ENCODE measurements at places on chromosomes 6 and 20.

- no peak for DNase-seq
These were observed 36.2 kb upstream of the ZMYND8 start for GRCh38 chr20:47392721-47393073.

- DNase-seq: no peak
These were observed 65.1 kb downstream of the CBFA2T2 start for GRCh38 chr20:33554914-33555420.

DNA sequence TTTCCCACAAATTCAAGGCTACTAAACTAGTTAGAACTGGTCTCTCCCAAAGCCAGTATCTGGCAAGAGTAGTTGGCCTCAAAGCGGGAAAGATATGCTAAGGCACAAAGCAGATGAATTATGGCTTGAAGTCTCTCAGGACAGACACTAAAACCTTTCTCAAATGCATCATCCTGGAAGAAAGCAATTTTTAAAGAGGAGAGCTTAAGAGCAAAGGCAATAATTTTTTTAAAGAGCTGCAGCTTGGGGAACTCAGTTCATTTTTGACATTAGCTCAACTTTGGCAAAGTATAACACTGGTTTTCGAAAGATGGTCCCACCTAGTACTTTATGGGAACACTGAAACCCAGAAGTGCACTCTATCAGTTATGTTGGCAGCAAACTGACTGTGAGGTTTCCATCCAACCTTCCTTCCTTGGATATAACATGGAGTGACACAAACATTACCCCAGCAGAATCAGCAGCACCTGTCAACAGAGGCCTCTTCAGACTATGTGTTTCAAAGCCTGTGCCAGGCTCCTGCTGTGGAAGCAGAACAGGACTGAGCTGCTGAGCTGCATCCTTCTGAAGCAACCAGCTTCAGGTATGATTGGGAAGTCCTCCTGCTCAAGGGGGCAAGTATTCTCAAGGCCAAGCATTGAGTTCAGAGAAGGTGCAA, 852.3 kb upstream of the HS3ST5 start:
- DNase-seq: no peak

- DNase-seq: no peak
These were observed 57.3 kb downstream of the BCKDHB start for GRCh38 chr6:80163754-80164187.

GRCh38 chr6:167570460-167571400, 245.8 kb downstream of the TTLL2 start:
- no peak for DNase-seq

GRCh38 chr6:161029195-161029809, 37.7 kb downstream of the MAP3K4 start:
- DNase-seq: no peak

DNA sequence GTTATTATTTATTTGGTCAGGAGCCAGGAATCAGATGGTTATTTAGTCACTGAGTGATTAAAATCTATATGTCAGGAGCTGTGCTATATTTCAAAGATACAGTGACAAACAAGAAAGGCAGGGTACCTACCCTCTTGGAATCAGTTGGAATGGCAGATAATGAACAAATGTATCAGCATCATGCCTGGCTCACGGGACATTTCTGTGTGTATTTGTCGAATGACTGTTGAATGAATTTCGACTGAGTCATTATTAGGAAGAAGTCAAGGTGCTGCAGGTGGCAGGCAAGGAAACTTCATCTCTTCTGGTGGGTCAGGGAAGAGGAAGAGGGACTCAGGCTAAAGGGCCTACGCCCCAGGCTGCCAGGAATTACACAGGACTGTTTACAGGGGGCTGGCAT, 13.6 kb downstream of the PKIG start:
- no peak for DNase-seq

GRCh38 chr20:8509809-8510208, 377.7 kb downstream of the PLCB1 start:
- DNase-seq: no peak

DNA sequence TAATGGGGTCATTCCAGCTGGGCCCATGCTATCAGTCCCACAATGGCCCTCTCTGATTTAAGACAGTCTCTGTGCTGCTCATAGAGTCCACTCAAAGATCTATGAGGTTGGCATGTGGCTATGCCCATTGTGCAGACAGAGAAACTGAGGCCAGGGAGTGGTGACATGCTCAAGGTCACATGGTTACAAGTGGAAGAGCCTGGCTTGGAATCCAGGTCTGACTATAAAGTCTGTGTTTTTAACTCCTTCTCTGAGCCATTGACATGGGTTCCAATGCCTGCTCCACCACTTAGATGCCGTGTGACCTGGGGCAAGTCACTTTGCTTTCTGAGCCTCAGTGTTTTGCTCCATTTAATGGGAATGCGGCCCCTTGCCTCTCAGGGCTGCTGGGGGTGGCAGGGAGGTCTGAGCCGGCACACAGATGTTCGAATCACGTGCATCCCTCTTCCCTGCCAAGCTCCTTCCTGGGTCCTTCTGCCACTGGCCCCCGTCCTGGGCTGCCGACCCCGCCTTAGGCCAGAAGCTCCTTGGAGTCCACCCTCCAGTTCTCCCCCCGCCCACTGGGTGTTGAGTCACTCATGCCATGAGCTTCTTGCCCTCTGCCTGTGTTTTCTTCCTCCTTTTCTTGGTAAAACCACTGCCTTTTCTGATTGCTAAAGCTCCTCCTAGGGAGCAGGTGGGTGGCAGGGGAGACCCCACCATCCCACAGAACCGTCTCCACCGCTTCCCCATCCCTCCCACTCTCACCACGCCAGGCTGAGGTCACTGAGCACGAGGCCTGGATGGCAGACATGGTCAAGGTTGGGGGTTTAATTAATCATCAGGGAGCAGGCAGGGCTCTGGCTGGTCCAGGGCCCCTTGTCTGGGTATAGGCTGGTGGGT, 35.7 kb downstream of the CEBPB start:
- DNase-seq: no peak

DNA sequence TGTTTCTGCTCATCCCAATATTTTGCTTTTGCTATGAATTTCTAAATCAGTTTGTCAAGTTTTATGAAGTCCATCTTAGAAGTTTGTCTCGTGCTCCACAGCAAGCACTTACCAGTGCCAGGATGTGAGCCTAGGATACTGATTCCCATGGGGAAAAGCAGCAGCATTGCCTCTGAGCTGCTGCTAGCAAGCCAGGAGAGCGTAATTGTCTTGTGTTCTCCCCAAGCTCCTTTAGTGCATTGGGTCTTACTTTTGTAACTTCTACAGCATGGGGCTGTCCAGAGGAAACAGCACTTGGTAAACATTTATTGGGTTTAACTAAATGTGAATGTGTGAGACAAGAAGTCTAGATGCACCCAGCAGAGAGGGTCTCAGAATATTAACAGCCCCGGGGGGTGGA, 76.1 kb downstream of the RNF182 start:
- no peak for DNase-seq

DNA sequence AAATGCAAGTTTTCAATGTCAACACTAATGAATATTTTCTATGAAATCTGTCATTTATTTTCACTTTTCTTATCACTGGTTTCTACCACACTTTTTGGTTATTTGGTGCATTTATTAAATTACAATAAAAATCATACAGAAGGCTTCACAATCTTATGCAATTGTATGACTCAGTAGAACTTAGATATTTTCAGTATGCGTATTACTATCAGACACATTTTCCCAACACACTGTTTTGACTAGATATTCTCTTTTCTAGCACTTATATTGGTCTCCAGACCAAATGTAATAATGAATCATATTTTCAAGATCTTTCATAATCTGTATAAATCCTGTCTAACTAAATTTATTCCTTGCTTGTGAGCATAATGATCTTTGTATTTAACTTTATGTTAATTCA, 74.1 kb downstream of the FAM83B start:
- no peak for DNase-seq

DNA sequence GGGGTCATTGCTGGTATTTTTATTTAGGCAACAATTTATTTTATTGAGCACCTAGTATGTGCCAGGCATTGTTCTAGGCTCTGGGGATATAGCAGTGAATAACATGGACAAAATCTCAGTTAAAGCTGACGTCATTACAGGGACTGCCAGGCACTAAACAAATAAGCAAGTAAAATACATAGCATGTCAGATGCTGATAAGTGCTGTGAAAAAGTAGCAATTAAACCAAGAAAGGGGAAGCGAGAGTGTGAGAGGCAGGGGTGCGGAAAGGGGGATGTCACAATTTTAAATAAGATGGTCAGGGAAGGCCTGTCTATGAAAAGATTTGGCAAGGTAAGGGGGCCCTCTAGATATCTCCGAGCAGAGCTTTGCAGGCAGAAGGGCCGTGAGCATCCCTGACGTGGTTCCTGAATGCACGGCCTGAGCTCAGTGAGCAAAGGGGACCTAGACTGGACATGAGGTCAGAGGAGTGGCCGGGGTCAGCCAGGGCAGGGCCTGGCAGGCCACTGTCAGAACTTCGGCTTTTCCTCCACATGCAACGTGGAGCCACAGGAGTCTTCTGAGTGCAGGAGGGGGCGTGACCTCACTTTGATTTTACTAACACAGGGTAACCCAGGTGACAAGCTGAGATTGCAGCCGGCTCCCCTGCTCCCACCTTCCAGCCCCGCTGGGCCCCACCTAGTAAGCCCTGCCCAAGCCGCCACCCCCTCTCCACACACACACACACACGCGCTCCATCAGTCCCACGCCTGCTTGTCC, 24.2 kb upstream of the SIRPA start:
- no peak for DNase-seq

- DNase-seq: no peak
These were observed 638 bp downstream of the BLCAP start for GRCh38 chr20:37526839-37527637.

- DNase-seq: no peak
These were observed 10.7 kb upstream of the SLC17A4 start for GRCh38 chr6:25743868-25744267.

GRCh38 chr6:48057601-48058000, 53.4 kb downstream of the PTCHD4 start:
- DNase-seq: no peak

GRCh38 chr6:139429580-139430145, 55.2 kb upstream of the CITED2 start:
- DNase-seq: no peak

GRCh38 chr20:6575912-6576401, 191.5 kb upstream of the BMP2 start:
- DNase-seq: no peak

- peak; percentile 35 for DNase-seq
These were observed 844 bp upstream of the ABRACL start for GRCh38 chr6:139027620-139028182.

DNA sequence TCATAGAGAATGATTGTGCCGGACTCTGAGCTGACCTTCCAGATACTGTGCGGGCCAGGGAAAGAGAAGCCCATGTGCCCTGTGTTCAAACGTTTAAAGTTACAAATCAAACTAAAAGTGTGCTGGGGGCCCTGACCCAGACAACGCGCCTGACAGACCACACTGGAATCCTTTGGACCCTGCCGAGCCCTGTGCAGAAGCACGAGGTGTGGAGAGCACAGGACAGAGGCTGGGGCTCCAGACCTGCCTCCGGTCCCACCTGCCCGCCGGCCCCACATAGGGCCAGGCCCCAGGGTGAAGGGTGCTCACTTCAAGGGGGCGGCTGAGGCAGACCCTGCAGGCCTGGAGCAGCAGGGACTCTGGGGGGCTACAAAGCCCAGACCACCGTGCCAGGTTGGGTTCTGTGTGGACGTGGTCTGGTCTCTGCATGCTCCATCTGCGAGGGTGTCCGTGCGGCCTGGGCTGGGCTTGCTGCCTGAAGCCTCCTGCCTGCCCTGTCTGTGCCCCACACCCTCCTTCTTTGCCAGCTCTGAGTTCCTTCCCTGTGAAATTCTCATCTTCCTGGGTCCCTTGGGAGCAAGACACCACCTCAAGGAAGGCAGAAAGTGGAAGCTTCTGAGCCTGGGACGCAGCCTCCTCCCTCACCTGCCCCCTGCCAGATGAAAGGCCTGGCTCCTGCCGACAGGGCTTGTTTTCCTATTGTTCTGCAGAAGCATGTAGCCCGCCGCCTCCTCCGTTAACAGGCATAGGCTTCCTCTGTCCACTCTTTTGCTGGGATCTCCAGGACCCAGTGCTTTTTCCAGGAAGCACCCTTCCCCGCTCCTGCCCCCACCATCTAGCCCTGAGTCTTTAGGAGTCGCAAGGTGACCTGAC, 186.2 kb downstream of the ERMARD start:
- DNase-seq: no peak

DNA sequence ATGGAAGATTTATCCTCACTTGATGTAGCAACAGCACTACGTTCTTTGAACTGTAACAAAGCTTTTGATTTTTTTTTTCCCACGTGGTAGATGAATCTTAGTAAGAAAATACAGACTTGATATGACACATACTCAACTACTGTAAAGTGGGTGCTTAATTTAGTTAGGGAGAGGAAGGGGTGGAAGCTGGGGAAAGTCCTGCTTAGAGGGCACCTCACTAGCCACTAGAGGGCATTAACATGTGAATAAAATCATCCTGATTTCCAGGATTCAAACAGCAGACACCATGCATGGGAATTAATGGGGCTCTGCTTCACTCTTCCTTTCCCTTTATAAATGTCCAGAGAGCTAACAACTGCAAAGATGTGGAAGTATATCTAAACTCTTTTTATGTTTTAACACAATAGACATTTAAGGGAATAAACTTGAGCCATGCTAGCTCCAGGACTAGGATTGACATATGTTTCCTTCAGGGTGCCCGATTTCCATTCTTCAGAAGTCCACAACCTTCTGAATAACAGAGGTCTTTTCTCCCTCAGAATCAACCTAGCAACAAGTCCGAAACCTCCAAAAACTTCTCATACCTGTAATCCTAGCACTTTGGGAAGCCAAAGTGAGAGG, 250.1 kb downstream of the ATXN1 start:
- DNase-seq: no peak

DNA sequence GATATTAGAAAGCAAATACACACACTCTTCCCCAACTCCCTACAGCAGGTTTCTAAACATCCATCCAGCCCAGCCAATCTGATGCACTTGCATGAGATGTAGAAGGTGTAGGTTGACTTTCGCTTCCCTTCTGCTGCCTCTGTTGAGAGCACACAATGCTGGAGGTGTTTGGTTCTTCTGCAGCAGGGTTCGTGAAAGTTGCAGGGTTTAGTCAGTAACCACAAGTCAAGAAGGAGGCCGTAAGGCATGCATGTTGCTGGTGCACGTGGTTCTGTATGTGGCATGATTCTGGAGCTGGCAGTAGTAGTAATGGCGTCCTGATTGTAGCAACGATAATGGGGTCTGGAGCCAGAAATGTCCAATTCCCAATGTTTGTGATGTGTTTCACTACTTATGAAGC, 53.0 kb downstream of the DEK start:
- no peak for DNase-seq

DNA sequence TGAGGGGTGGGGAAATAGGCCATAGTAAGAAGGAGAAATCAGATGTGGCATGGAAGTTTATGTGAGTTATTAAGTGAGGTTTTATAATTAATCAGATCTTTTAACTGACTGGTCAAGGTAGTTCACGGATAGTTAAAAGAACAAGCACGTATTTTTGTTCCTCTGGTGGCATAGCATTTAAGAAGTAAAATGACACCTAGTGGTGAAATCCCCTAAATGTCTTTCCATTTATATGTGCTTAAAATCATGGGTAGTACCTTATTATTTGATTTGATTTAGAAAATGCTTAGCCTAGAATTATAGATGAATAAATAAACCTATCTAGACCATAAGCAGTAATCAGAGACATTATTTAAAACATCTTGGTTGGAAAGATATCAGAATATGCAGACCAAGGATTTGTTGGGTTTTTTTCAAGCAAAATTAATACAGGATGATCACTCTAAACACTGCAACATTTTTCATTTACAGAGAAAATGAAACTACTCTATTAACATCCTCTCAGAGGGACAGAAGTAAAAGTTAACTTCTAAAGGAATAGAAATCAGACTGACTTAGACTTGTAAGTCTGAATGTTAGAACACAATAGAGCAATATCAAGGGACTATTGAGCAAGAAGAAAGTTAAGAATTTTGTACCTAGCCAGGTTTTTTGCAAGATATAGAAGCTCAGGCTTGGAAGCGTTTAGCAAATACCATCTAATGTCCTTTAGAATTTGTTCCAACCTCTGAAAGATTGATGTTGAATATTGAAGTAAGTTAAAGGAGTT, 81.1 kb downstream of the STXBP5 start:
- DNase-seq: no peak
